T-helper 2 cell treated with Interferon-gamma antibody and Interleukin-4, amounts not matched to agents 5 μg/mL and 100 μg/mL, for 36 hours (primary cell): ENCODE measurements at places on chromosomes 12 and 14.
A peak's percentile ranks its signal among the peaks of the same experiment; 100 is the strongest.

DNA sequence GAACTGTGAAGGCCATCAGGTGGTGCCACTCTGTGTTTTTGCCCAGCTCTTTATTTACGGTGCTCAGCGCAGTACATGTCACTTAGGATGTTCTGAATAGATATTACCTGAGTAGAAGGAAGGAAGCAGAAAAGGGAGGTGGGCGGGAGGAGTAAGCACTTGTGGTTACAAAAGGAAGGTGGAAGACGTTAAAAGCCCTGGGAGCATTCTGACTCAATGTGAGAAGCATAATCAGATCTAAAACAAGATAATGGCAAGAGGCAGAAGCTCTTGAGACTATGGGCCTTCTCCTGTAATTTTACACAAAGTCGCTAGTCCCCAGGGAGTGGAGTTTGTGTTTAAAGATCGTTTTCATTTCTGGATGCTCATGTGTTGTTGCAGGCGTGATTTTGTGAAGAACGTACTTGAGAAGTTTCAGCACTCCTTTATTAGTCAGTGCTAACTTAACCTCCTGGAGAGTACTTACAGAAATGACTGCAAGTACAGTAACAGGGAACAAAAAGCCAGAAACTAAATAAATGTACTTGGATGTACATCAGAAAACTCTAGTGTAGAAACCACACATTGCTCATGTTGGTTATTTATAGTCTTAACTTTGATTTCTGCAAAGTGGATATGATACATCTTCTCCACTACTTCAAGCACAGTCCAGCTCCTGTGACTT lies 1523.5 kb downstream of the AACS start:
- DNase-seq: peak; percentile 56
- H3K4me3 ChIP-seq: peak overlapping the region; percentile 60
- H3K27me3 ChIP-seq: peaks cover 4% of the 10 kb centered on the region

- no peaks in the 10 kb centered on the region for H3K27me3 ChIP-seq
- H3K4me3 ChIP-seq: no peak overlapping the region
- no peaks in the 10 kb centered on the region for H3K36me3 ChIP-seq
- H3K27ac ChIP-seq: no peak overlapping the region
Measured at GRCh38 chr14:34678306-34678705, 36.1 kb downstream of the CFL2 start.

DNA sequence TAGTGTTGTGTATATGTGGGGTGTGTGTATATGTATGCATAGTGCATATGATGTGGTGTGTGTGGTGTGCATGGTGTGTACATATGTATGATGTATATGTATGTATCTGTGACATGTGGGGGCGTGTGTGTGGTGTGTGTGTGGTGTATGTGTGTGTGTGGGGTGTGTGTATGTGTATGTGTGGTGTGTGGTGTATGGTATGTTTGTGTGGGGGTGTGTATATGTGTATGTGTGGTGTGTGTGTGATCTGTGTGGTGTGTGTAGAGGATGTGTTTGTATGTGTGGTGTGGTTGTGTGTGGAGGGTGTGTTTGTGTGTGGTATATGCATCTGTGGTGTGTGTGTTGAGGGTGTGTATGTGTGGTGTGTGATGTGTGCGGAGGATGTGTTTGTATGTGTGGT lies 61.6 kb downstream of the CLMN start:
- H3K27ac ChIP-seq: no peak overlapping the region
- peaks cover 8% of the 10 kb centered on the region for H3K4me1 ChIP-seq
- H3K4me3 ChIP-seq: no peak overlapping the region
- no peaks in the 10 kb centered on the region for H3K27me3 ChIP-seq
- no peak for DNase-seq

GRCh38 chr12:6333029-6333428 lies 8.8 kb downstream of the TNFRSF1A start:
- no peaks in the 10 kb centered on the region for H3K27me3 ChIP-seq
- peak overlapping the region; percentile 56 for H3K4me3 ChIP-seq
- peaks cover 45% of the 10 kb centered on the region for H3K36me3 ChIP-seq
- peak overlapping the region; percentile 67 for H3K27ac ChIP-seq
- no peak for DNase-seq
- peaks cover 37% of the 10 kb centered on the region for H3K4me1 ChIP-seq

DNA sequence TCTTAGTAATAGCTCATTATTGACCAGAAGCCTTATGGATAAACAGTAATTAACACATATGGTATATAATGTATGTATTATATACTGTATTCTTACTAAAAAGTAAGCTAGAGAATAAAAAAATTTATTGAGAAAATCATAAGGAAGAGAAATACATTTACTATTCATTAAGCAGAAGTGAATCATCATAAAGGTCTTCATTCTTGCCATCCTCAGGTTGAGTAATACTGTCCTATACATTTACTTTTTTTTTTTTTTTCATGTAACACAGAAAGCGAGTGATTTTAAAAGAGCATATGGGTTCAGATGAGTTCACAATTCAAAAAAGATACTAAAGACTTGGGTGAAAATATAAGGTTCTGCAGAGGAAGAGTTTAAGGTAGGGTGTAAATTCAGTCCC lies 152.5 kb downstream of the TGFB3 start:
- peaks cover 18% of the 10 kb centered on the region for H3K4me1 ChIP-seq
- no peak overlapping the region for H3K4me3 ChIP-seq
- H3K36me3 ChIP-seq: peaks cover 5% of the 10 kb centered on the region

- H3K27ac ChIP-seq: no peak overlapping the region
- no peak for DNase-seq
- no peaks in the 10 kb centered on the region for H3K36me3 ChIP-seq
Measured at GRCh38 chr14:28542040-28542439, 224.5 kb upstream of the FOXG1 start.

GRCh38 chr14:29102266-29102665 lies 335.7 kb downstream of the FOXG1 start:
- no peak for DNase-seq
- H3K4me3 ChIP-seq: no peak overlapping the region
- H3K27ac ChIP-seq: no peak overlapping the region
- H3K36me3 ChIP-seq: no peaks in the 10 kb centered on the region

DNA sequence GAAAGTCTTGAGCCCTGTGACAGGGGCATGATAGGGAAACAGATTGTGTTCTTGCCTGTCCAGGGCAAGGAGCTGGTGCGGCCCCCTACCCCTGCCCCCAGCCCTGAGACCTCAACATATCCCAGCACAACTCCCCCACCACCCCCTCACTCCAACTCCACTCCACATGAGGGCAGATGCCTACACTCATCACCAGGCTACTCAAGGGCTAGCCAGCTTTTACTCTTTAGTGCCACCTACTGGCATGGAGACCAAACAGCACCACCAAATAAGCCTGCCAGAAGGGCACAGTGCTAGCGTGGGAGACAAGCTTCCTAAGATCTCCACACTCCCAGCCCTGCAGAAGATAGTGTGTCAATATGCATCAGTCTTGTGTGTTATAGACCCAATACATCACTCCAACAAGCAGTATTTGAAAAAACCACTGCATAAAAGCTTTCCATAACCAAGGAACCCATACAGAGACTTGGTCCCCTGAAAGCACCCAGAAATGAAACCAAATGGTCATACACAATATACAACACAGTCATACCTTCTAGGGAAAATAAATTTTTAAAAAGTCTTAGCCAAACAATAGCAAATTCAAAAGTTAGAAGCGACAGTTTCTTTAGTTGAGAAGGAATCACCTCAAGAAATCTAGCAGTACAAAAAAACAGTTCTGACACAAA lies 154.4 kb downstream of the KCNK10 start:
- H3K4me3 ChIP-seq: peak overlapping the region; percentile 44
- H3K27ac ChIP-seq: no peak overlapping the region
- H3K4me1 ChIP-seq: peaks cover 14% of the 10 kb centered on the region
- peaks cover 44% of the 10 kb centered on the region for H3K27me3 ChIP-seq
- no peaks in the 10 kb centered on the region for H3K36me3 ChIP-seq

- no peak for DNase-seq
- H3K4me1 ChIP-seq: no peaks in the 10 kb centered on the region
- peaks cover 2% of the 10 kb centered on the region for H3K27me3 ChIP-seq
- H3K4me3 ChIP-seq: no peak overlapping the region
Measured at GRCh38 chr12:93621986-93622385, 49.5 kb downstream of the SOCS2 start.

- no peak overlapping the region for H3K4me3 ChIP-seq
- no peaks in the 10 kb centered on the region for H3K27me3 ChIP-seq
- no peaks in the 10 kb centered on the region for H3K36me3 ChIP-seq
- no peak overlapping the region for H3K27ac ChIP-seq
Measured at GRCh38 chr12:100458191-100458590, 15.5 kb upstream of the NR1H4 start.

GRCh38 chr12:115872212-115872611 lies 405.3 kb downstream of the MED13L start:
- H3K4me1 ChIP-seq: peaks cover 4% of the 10 kb centered on the region
- H3K27ac ChIP-seq: no peak overlapping the region
- no peaks in the 10 kb centered on the region for H3K36me3 ChIP-seq

GRCh38 chr14:58794993-58795762 lies 157.4 kb downstream of the DACT1 start:
- H3K27me3 ChIP-seq: peaks cover 2% of the 10 kb centered on the region
- no peaks in the 10 kb centered on the region for H3K36me3 ChIP-seq
- no peak overlapping the region for H3K4me3 ChIP-seq

- peak overlapping the region; percentile 87 for H3K27ac ChIP-seq
- peaks cover 2% of the 10 kb centered on the region for H3K36me3 ChIP-seq
- peaks cover 15% of the 10 kb centered on the region for H3K4me1 ChIP-seq
Measured at GRCh38 chr14:68995731-68996130, 16.6 kb upstream of the ACTN1 start.

- H3K27me3 ChIP-seq: no peaks in the 10 kb centered on the region
- H3K36me3 ChIP-seq: peaks cover 29% of the 10 kb centered on the region
- DNase-seq: no peak
- no peak overlapping the region for H3K4me3 ChIP-seq
- no peak overlapping the region for H3K27ac ChIP-seq
Measured at GRCh38 chr12:53515291-53515680, 8.0 kb upstream of the NPFF start.

GRCh38 chr12:64001439-64001838 lies 156.9 kb downstream of the SRGAP1 start:
- H3K27me3 ChIP-seq: no peaks in the 10 kb centered on the region
- H3K4me1 ChIP-seq: no peaks in the 10 kb centered on the region
- H3K36me3 ChIP-seq: no peaks in the 10 kb centered on the region
- DNase-seq: no peak
- H3K4me3 ChIP-seq: no peak overlapping the region
- H3K27ac ChIP-seq: no peak overlapping the region

DNA sequence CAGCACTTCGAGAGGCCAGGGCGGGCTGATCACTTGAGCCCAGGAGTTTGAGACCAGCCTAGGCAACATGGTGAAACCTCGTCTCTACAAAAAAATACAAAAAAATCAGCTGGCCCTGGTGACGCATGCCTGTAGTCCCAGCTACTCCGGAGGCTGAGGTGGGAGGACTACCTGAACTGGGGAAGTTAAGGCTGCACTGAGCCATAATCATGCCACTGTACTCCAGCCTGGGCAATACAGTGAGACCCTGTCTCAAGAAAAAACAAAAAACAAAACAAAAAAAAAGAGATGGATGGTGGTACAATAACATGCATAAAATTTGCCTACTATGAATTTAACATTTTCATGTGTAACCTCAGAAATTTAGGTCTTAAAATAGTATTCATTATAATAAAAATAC lies 2.2 kb downstream of the THAP2 start:
- H3K27ac ChIP-seq: no peak overlapping the region
- H3K36me3 ChIP-seq: peaks cover 21% of the 10 kb centered on the region
- no peak overlapping the region for H3K4me3 ChIP-seq
- H3K27me3 ChIP-seq: no peaks in the 10 kb centered on the region
- no peak for DNase-seq

DNA sequence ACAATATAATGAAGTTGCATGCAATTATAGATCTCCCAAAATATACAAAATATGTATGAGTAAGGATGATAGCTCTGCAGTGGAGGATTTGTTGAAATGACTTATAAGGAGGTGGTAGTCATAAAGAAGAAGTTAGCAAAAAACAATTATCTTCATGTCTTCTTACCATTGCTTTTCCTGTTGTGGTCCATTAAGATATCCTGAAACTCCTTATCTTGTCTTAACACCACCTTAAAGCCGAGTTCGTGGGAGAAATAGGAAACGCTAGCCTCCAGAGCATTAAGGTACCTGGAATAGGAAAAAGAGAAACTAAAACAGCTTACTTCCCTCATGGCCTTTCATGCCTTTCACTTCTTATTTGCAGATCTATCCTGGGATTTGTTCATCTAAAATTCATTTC lies 15.2 kb downstream of the GUCY2C start:
- peaks cover 5% of the 10 kb centered on the region for H3K4me1 ChIP-seq
- H3K4me3 ChIP-seq: no peak overlapping the region
- DNase-seq: no peak

- H3K27me3 ChIP-seq: peaks cover 16% of the 10 kb centered on the region
- no peaks in the 10 kb centered on the region for H3K4me1 ChIP-seq
- DNase-seq: no peak
- no peak overlapping the region for H3K4me3 ChIP-seq
- no peaks in the 10 kb centered on the region for H3K36me3 ChIP-seq
- H3K27ac ChIP-seq: no peak overlapping the region
Measured at GRCh38 chr14:64611358-64612020, 61.7 kb downstream of the PPP1R36 start.

DNA sequence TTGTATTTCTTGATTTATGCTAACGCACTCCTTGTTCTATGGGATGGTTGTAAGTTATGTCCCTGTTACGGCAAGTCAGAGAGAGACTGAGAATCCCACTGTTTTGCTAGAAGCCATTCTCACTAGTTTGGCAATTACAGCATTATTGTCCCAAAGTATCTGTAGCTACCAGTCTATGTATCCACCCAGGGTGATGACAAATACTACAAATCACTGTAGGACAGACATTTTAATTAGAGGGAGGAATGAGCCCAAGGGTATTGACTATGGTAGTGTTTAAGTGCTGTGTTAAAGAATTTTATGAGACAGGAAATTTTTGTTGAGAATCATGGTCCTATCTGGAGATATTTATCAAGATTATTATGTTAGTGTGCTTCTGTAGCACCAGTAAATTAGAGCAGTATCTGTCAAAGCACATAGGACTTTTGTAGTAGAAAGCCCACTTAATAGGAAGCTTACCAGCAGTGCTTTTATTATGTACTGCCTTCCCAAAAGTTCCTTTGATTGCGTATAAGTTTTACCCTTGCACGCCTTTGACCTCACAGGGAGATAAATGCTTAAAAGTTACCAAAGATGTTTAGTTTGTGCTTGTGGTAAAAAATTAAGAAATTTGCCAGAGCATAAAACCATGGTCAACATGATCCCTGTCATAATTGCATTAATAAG lies 10.7 kb downstream of the PRKCH start:
- peak overlapping the region; percentile 95 for H3K27ac ChIP-seq
- peak overlapping the region; percentile 79 for H3K4me3 ChIP-seq
- peaks cover 75% of the 10 kb centered on the region for H3K4me1 ChIP-seq
- peaks cover 39% of the 10 kb centered on the region for H3K36me3 ChIP-seq
- H3K27me3 ChIP-seq: no peaks in the 10 kb centered on the region
